ENCODE measurements at places on chromosomes 2 and 18. TPM values are rescaled to one million over a fixed set of nuclear protein-coding genes. Genes with fewer than 3 reads are reported as not detected.

- DNase-seq = peak; percentile 66
These were observed 143.6 kb upstream of the MAP3K20 start for GRCh38 chr2:172931918-172932520.

GRCh38 chr2:230866756-230867523 lies 2.2 kb downstream of the ITM2C start:
- peak; percentile 57 for DNase-seq

GRCh38 chr2:132438691-132439090 lies 22.1 kb downstream of the GPR39 start:
- no peak for DNase-seq

Gene NGEF
- 16.9 TPM for total RNA-seq

DNA sequence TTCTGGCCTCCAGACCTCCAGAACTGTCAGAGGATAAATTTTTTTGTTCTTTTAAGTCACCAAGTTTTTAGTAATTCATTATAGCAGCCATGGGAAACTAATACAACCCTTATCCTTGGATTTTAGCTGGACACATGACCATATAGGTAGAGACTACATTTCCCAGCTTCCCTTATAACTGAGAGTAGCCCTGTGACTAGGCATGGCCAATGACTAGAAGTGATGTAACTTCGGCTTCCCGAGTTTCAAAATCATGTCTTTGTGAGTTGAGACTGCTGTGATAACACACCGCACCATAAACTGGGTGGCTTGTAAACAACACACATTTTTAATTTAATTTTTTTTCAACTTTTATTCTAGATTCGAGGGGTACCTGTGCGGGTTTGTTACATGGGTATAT lies 134.0 kb upstream of the SERTAD2 start:
- no peak for DNase-seq

Measured in stomach (tissue), 19 donors.